ENCODE measurements at places on chromosomes 13 and 19.

GRCh38 chr13:102693776-102694175, 1.1 kb downstream of the METTL21C start:
- DNase-seq: no peak

DNA sequence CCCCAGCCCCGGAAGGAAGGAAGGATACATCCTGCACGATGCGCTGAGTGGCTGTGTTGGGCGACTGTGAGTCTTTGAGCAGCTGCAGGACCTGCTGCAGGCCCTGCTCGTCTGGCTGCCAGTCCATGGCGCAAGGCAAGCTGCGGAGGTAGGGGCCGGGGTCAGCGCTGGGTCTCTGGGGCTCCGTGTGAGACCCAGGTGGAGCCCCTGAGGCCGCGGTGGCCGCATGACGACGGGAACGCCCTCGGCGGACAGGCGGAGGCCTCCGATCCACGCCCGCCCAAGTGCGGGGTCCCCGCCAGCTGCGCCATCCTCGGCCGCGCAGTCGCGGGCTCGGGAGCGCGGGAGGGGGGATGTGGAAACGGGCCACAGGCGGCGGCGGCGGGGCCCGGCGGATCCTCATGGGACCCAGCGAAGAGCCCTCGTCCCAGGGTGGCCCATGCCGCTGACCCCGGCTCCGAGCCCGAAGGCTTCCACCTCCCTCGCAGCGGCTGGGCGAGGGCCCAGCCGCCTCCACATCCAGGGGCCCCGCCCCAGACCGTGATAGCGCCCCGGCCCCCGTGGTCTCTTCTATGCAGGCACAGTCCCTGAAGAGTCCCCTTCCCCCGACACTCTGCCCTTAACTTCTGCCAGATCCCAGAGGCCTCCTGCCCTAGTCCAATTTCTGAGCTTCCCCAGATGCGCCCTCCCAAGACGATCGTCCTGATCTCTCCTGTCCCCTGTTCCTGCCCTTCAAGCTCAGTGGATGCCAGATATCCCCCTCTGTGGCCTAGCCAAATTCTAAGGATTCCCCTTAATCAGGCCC, 2.7 kb downstream of the TNPO2 start:
- DNase-seq: no peak

DNA sequence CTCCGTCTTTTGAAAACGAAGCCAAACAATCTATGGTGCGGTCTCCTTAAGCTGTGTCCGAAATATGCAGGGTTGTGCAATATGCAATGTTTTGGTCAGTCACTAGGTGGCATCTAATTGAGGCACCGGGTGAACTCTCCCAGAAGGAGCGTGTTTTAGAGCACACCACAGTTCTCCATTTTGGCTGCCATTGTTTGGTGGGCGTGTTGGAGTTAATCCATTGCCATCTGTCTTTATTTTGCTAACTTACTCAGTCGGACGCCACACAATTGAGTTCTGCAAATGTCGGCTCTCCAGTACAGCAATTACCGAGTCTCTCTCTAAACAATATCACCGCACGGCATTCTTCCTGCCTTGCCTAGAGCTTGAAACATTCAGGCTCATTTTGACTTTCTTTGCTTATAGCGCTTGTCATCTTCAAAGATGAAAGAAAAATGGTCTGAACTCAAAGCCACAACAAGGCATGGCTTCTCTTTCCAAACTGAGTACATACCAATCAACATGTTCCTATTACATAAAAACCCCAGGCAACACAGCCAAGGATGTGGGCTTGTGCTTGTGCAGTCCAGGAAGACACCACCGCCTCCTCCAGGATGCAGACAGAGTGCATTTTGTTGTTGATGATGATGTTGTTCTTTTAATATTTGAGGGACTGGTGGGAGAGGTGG, 182.0 kb upstream of the SERP2 start:
- peak; percentile 38 for DNase-seq

DNA sequence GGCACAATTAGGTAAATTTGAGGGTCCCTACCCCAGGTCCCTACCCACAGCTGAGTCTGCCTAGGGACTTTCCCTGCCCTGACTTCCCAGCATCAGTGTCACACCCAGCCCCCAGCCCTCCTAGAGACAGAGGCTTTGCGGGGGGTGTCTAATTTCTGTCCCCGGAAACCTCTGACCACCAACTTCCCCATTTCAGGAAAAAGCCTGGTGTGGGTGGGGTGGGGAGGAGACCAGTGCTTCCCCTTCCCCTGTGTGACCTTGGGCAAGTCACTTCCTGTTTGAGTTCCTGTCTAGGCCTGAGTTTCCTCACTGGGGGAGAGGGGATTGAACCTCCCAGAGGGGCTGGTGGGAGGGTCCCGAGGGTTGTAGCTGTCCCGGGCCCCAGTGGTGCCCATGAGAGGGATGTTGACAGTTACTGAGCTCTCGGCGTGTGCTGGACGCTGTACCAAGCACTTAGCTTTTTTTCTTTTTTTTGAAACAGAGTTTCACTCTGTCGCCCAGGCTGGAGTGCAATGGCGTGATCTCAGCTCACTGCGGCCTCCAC, 7.9 kb downstream of the VASP start:
- DNase-seq: no peak

GRCh38 chr13:93674337-93674755, 447.7 kb downstream of the GPC6 start:
- DNase-seq: no peak

DNA sequence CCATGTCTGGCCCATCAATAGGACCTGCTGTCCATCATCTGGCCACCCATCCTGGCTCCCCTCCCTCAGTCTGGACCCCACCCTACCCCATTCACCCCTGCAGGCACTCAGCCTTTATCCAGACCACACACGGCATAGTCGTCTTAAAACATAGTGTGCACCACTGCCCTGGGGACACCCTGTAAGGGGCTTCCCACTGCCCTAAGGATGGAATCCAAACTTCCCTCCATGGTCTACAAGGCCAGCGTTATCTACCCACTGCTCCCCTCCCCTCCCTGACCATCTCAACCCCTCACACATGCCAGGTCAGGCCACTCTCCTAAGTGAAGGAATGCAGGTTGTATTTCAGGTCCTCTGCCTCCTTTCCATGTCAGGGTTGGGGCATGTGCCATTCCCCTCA, 352.7 kb upstream of the ZNF507 start:
- no peak for DNase-seq

GRCh38 chr13:64756621-64757020, 2473.5 kb downstream of the PCDH9 start:
- no peak for DNase-seq

- no peak for DNase-seq
These were observed 1666.0 kb downstream of the EFNB2 start for GRCh38 chr13:104869501-104869900.

DNA sequence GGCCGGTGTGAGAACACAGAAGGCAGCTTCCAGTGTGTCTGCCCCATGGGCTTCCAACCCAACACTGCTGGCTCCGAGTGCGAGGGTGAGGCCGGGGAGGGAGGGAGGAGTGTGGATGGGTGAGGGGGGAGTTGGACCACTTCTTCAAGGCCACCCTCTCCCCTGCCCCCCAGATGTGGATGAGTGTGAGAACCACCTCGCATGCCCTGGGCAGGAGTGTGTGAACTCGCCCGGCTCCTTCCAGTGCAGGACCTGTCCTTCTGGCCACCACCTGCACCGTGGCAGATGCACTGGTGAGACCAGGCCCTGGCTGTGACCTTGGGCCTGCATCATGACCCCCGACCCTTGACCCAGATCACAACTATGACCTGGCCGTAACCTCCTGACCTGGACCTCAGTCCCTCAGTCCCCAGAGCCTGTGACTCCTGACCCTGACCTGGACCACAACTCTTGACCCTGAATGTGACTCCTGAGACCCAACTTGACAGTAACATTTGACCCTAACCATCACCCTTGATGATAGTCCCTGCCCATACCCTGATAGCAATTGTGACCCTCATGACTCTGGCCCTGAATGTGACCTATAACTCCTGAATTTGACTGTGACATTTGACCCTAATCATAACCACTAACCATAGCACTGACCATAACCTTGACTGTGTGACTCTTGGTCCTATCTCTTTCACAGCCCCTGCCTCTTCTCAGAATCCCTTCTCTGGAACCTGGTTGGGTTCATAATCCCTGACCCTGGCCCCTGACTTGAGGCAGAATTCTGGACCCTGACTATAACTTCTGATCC, 10.9 kb downstream of the LTBP4 start:
- DNase-seq: no peak

GRCh38 chr19:43675269-43675879, 5.4 kb upstream of the PLAUR start:
- no peak for DNase-seq

DNA sequence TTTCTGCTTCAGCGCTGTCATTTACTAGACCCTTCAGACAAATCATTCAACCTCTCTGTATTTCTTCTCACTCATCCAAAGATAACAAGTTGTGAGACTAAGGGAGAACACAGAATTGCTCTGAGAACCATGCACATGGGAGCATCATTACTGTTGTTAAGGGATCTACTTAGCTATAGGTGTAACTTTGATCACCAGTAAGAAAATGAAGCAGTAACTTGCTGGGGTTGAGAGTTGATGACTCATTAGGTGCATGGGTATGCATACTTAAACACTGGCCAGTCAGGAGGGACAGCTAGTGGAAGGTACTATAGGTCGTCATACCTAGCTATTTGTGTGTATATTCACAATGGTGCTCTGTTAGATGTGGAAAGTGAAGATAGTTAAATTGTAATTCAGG, 61.5 kb downstream of the B3GLCT start:
- no peak for DNase-seq
